ENCODE measurements at places on chromosomes 1 and 21.

GRCh38 chr1:225408249-225408648 is 19.6 kb downstream of the LBR start:
- DNase-seq = no peak

- DNase-seq = no peak
Observed at GRCh38 chr1:86155051-86155806, 1.3 kb downstream of the COL24A1 start.

- no peak for DNase-seq
Observed at GRCh38 chr1:156070548-156070947, 9.6 kb downstream of the RAB25 start.

DNA sequence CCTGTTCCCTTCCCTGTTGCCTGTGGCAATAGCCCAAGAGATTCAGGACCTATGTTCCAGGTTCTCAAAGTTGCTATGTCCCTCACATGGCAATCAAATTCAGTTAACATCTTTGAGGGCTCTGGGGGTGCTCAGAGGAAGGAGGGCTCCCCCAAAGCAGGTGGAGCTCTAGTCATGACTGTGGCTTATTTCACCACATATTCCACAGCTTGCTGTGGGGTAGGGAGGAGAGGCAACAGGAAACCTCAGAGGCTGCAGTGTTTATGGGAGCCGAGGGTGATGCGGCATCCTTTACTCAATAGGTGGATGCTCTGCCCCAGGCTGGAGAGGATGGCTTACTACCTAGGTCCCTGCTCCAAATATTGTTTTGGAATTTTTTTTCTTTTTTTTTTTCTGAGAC is 1.2 kb upstream of the MKNK1 start:
- DNase-seq = no peak

GRCh38 chr1:181984006-181984405 is 77.5 kb downstream of the ZNF648 start:
- DNase-seq = no peak

GRCh38 chr1:19616489-19616888 is 27.6 kb upstream of the NBL1 start:
- no peak for DNase-seq

Measured in stimulated activated naive CD8-positive, alpha-beta T cell treated with anti-CD3 and anti-CD28 coated beads, Interleukin-15, Interleukin-2, amounts not matched to agents 100 U/mL and 50 U/mL, for 24 hours (primary cell).